Omental fat pad (tissue), 4 donors: ENCODE measurements at places on chromosomes 3 and 15.

DNA sequence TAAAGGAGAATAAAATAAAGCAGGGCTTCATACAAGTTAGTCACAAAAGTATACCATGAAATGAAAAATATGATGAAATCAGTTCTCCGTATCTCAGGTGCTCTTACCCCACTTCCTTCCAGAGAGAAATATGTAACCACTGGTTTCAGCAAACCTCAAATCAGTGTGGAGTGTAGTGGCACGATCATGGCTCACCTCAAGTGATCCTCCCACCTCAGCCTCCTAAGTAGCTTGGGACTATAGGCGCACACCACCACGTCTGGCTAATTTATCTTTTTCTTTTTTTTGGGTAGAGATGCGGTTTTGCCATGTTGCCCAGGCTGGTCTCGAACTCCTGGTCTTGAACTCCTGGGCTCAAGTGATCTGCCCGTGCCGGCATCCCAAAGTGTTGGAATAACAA lies 24.2 kb downstream of the DENND4A start:
- DNase-seq: no peak

DNA sequence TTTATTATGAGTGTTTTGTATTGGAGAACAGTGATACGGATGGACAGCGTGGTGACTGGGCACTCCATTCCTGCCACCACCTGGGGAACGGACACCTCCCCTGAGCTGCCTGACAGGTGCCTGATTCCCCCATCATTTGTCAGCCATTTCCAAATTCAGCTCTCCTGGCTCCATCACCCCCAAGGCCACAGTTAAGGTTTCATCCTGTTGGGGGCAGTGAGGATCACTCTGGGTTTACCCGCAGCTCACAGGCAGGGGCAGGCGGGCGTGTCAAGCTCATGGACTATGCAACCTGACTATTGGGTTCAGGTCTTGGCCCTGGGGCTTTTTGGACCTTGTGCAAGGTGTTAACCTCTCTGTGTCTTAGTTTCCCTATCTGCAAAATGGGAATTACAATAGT lies 76.3 kb downstream of the RAB11A start:
- DNase-seq: no peak

- no peak for DNase-seq
Observed at GRCh38 chr3:72338082-72338941, 509.9 kb downstream of the SHQ1 start.

DNA sequence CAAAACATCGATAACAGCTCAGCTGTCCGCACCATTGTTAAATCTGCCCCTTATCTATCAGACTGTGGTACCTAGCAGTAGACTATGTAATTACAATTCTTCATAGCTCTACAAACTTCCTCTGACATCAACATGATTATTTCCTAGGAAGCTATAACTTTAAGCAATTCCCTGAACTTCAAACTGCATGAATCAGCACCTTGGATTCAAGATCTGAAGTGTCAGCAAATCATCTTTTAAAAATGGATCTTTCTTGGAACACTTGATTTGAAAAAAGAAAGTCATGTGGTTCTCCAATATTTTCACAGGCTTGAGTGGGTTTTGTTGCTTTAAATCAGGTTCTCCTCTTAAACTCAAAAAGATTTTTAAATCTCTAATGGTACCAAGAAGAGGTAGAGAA lies 680.7 kb upstream of the LMCD1 start:
- DNase-seq: no peak

GRCh38 chr3:48446043-48446424 lies 503 bp upstream of the ATRIP start:
- no peak for DNase-seq

DNA sequence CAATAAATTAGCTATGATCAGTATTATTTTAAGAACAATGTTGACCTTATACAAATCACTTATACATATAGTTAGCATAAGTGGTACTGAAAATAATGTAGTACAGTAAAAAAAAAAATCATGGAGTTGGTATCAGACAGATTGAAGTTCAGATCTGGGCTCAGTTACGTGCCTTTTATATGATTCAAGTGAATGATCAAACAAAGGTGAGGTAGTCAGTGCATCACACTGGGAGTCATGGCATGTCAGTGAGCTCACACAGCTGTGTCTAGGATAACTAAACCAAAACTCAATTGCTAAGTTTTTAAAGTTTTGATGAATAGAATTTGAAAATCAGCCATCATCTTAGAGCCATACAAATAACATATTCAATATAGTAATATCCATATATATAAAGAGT lies 11.2 kb upstream of the CCR8 start:
- no peak for DNase-seq
